ENCODE measurements at places on chromosomes 2 and 18.

DNA sequence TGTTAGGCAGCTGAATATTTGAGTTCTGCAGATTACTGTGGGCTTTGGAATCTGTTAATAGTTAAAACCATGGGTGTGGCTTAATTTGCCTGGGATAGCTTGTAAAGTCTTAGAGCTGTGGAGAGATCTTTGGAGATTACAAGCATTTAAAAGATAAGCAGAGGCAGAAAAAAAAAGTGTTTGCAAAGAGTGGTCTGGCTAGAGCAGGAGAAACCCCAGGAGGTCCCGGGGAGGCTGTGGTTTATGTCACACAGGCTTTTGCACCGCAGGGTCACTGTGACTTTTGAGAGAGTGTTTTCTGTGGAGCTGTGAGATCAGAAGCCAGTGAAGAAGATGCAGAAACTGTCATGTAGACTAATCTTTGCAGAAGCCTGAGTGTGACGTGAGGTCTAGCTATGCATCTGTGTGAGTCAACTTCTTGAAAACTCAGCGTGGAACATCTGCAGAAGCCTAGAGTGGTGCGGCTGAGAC is 49.0 kb downstream of the SETBP1 start:
- DNase-seq, result peak; percentile 87

DNA sequence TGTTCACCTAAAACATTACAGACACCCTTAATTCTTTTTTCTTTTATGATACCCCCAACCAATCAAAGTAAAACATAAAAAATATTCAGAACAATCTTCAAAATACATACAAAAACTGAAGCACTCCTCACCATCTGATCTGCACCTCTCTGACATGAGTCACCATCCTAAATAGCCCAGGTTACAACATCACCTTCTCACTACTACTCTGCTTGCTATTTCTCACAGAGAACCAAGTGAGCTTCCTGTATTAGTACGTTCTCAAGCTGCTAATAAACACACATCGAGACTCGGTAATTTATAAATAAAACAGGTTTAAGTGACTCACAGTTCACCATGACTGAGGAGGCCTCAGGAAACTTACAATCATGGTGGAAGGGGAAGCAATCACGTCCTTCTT is 183.5 kb downstream of the CBLN2 start:
- DNase-seq, result no peak

DNA sequence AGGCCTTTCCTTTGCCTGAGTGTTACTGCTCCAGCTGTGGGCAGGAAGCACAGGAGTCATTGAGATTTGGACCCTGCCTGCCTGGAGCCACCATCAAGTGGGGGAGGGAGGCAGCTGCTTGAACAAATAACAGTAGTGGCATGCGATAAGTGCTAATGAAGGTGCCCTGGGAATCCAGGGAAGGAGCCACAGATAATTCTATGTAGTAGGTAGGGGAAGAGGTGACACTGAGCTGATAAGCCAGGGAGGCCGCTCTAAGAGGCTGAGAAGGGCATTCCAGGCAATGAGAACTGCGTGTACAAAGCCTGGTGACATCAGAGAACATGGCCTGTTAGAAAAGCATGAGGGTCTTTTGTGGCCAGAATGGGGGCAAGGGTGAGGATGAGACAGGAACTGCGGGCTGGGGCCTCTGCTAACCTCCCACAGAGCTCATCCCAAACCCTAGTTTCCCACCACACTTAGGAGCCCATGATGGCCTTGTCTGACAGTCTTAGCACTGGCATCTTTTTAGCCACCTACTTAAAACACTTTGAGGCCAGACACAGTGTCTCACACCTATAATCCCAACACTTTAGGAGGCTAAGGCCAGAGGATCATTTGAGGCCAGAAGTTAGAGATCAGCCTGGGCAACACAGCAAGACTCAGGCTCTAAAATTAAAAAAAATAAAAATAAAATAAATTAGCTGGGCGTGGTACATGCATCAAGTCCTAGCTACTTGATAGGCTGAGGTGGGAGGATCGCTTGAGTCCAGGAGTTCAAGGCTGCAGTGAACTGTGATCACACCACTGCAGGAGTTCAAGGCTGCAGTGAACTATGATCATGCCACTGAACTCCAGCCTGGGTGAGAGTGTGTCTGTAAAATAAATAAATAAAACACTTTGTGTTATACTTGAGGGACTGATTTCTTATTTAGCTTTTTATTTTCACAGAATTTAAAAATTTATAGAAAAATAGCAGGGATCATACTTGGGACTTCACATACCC is 58.9 kb downstream of the TET3 start:
- DNase-seq, result no peak

DNA sequence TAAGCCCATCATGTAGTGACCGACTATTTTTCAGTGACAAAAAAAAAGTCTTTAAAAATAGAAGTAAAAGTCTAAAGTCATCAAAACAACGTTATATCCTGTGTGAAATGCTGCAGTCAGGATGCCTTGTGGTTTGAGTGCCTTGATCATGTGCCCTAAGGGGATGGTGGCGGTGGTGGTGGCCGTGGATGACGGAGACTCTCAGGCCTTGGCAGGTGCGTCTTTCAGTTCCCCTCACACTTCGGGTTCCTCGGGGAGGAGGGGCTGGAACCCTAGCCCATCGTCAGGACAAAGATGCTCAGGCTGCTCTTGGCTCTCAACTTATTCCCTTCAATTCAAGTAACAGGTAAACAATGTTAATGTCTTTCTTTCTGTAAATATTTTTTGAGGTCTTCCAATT is at the start of gene CD28:
CD28 (plus strand) TSS at position 237 of the 400 bp plus-strand sequence; CDS start at position 295, 58 bp downstream.
- no peak for DNase-seq

- DNase-seq, result no peak
These were observed 125.6 kb upstream of the TACR1 start for GRCh38 chr2:75324861-75325284.

GRCh38 chr18:63410792-63411191 is 11.5 kb downstream of the VPS4B start:
- peak; percentile 29 for DNase-seq

DNA sequence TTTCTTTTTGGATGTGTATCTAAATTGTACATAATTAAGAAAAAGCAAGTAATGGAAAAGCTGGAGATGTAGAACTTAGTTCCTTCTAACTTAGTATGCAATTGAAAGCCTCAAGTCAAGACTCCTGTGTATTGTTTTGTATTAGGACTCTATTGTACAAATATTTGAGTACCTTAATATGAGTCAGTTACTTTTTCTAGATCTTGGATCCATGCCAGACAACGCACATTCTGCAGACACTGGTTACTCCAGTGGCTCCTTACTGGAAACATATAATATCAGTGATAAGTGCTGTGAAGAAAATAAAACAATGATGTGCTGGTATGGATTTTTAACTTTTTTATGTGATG is 1.5 kb downstream of the SLC39A10 start:
- DNase-seq, result peak; percentile 68

Measured in fibroblast of skin of scalp (primary cell).